ENCODE measurements at places on chromosomes 11 and 22.

DNA sequence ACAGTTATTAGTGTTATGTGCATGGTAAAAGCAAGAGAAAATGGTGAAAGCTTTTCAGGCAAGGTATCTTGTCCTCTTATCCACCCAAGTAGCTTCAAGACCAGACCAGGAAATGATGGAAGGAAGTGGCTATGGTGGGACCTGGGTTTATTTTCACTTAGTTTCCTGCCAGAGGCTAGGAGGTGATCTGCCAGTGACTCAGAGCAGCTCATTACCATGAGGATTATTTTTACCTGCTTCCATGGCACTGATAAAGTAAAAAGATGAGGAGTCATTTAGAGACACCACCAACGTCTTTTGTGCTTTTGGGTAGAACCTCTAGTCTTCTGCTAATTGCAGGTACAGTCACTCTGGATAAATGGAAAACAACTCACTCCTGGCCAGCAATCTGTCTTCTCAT is 339.9 kb upstream of the KIRREL3 start:
- no peak for DNase-seq

GRCh38 chr11:133810766-133811165 is 34.5 kb downstream of the SPATA19 start:
- no peak for DNase-seq

- DNase-seq, result no peak
These were observed 19.0 kb downstream of the MYO18B start for GRCh38 chr22:25760848-25761595.

DNA sequence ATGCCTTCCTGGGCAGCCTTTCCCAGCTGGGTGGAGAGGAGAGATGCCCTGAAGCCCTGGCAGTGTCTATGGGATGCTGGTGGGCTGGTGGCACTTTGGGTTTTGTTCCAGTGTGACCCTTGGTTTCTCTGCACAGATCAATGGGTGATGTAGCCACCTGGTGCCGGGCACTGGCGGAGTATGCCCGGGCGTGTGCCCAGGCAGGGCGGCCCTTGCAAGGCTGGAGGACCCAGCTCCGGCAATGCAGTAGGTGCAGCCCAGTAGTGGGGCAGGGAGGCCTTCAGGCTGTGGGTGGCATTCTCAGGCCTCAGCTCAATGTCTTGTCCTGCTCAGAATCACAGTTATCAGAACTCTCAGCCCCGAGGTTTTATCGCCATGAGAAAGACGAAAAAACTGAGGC is 11.9 kb downstream of the OTOG start:
- no peak for DNase-seq

- no peak for DNase-seq
These were observed 108.5 kb downstream of the DBX1 start for GRCh38 chr11:20051469-20052399.

DNA sequence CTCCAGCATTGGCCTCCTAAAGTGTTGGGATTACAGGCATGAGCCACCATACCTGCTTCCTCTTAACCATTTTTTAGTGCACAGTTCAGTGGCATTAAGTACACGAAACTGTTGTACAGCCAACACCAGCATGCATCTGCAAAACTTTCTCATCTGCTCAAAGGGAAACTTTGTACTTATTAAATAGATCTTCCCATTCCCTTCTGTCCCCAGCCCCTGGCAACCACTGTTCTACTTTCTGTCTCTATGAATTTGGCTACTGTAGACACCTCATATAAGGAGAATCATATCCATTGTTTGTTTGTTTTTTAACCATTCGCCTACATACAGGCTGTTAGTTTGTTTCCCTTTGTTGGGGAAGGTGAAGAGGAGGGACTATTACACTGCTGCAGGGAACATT is 6.5 kb upstream of the EP300 start:
- no peak for DNase-seq

DNA sequence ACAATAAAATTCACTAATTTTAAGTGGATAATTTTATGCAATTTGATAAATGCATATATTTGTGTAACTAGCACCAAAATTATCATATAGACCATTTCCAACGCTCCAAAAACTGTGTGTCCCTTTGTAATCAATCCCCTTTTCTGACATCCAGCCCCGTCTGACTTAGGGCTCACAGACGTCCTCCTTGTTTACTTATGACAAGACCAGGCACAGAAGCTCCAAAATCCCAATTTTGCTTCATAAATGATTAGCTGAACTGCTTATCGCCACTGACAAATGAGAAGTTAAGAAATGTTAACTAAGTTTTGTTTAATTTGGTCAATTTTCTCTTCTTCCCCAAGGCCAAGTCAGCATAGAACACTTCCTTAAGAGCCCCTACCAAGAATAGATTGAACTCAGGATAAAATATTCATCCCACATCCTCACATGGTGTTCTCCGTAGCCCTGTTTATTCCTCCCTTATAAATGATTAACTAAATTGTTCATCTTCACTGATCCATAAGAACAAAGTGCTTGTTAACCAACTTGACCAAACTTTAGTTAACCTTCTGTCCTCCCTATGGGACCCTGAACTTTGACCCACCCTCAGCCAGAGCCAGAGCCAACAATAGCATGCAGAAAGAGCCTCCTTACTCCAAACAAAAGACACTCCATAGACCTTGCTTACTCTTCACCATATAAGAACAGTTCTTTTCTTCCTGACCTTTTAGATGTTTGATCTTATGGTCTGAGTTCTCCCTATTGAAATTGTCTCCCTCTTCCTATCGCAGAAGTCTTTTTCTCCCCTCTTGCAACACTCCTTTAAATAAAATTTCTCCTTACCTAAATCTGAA is 30.8 kb upstream of the GLYAT start:
- no peak for DNase-seq

DNA sequence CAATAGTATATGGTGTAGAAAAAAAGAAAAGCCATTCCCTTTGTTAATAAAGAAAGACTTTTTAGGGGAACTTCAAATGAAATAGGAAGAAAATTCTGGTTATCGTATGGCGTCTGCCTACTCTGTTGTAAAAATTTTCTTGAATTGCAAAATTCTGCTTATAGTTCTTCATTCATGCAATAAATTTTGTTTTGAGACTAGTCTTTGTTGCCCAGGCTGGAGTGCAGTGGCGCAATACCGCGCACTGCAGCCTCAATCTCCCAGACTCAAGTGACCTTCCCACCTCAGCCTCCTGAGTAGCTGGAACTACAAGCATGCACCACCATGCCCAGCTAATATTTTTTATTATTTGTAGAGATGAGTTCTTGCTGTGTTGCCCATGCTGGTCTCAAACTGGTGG is 5.8 kb downstream of the DDIAS start:
- DNase-seq, result no peak

GRCh38 chr11:72522186-72522585 is 87.9 kb upstream of the CLPB start:
- no peak for DNase-seq

GRCh38 chr11:82046778-82047177 is 686.9 kb downstream of the FAM181B start:
- DNase-seq, result no peak

- DNase-seq, result no peak
These were observed 24.7 kb upstream of the AKIP1 start for GRCh38 chr11:8886322-8886721.
